Central memory CD4-positive, alpha-beta T cell (primary cell): ENCODE measurements at places on chromosomes 16 and 17.

- DNase-seq = no peak
Observed at GRCh38 chr17:38590988-38591758, 14.6 kb downstream of the SRCIN1 start.

DNA sequence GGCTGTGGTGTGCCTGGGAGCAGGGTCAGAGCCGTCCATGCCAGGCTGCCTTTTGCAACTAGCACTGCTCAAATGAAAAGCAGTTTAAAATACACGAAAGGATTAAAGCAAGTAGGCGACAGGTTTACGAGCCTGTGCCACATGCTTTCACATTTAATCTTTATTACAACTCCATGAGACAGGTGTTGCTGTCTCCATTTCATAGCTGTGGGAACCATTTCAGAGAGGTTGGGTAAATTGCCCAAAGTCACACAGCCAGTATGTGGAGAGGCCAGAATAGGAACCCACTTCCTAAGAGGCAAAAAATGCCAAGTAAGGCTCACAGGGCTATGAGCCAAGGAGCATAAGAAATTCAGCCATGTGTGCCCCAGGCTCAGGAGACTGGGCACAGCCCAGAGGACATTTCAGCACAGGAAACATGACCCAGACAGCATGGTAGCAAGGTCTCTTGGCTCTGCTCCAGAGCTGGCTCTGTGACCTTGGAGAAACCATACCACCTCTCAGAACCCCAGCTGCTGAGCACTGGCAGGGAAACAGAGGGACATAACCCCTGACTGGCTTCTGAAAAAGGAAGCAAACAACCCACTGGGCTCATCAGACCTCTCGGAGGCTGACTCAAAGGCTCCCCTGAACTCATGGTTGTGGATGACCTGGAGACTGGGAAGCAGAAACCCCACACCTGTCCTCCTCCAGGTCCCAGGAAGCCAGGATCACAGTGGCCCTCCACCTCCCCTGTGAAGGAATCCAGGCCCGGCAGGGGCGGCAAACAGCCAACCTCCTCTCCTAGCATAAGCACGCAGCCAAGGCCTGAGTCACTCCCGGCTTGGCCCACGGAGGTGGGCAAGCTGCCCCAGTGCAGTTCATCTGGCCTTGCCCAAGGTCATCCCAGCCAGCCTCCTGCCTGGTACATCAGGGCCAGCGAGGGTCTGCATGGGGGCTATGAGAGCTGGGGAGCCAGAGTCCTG, 40.3 kb upstream of the MRPS23 start:
- no peak for DNase-seq

- DNase-seq = no peak
Observed at GRCh38 chr16:80667251-80667560, 126.4 kb downstream of the DYNLRB2 start.

DNA sequence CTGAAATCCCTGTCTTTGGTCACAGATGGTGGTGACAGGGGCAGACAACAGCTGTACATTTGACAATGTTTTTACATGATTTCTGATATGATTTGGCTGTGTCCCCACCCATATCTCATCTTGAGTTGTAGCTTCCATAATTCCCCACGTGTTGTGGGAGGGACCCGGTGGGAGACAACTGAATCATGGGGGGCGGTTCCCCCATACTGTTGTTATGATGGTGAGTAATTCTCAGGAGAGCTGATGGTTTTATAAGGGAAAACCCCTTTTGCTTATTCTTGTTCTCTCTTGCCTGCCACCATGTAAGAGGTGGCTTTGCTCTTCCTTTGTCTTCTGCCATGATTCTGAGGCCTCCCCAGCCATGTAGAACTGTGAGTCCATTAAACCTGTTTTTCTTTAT, 353.9 kb downstream of the CPPED1 start:
- DNase-seq = no peak

GRCh38 chr16:74949309-74949708, 35.6 kb downstream of the WDR59 start:
- DNase-seq = no peak

- DNase-seq = peak; percentile 71
Observed at GRCh38 chr16:28168991-28169554, 42.7 kb downstream of the XPO6 start.

DNA sequence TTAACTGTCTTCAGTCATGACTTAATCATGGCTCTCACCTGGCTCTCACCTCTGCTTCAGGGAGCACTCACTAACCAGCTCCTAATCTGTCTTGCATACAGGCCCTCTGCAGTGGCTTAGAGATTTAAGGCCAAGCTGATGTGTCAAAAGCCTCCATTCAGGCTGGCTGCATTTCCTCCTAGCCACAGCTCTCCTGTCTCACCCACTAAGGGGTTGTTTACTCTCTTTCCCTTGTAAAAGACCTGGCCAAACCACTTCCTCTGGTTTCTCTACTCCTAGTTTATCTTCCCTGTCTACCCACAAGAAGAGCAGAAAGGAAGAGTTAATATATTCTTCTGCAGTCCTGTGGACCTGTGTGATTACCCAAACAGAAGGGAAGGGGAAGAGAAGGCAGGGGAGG, 9.3 kb upstream of the ASIC2 start:
- no peak for DNase-seq

- no peak for DNase-seq
Observed at GRCh38 chr16:25155553-25156460, 44.3 kb downstream of the LCMT1 start.

GRCh38 chr17:20206068-20206467, 196.9 kb downstream of the SPECC1 start:
- DNase-seq = no peak

- DNase-seq = peak; percentile 22
Observed at GRCh38 chr16:1812732-1813163, 13.9 kb downstream of the HAGH start.

DNA sequence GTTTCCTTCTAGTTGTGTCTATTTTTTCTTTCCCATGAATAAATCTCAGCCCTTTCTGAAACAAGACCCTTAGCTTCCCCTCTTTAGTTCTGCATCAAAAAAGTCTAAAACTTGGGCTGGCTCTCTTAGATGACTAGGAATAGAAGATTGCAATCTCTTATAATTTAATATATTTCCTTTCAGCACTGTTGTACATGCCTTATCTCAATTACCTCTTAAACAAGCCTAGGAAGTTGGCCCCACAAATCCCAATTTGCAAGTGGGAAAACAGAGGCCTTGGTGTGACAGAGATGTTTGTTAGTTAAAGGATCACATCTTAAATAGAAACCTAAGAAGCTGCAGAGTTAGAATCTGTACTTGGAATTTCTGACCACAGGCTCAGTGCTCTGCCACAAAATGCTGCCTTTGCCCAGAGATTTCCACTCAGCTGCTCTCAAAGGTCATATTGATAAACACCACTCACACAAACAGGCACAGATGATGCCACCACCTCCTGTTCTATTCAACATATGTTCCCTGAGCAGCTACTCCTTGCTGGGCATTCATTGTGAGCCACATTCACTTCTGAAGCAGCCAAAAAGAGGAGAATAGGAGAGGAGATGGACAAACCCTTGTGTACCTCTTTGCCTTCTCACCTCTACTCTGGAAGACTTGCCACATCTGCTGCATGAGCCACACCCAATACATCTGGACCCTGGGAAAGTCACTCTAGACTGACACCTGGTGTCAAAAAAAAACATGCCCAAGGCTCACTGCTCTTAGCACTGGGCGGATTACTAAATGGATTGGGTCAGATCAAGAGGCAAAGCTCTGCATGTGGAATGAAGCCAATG, 5.5 kb downstream of the CCDC182 start:
- no peak for DNase-seq

GRCh38 chr17:1732833-1733321, 8.4 kb downstream of the WDR81 start:
- no peak for DNase-seq

GRCh38 chr17:50090971-50091917, 3.9 kb upstream of the PDK2 start:
- no peak for DNase-seq

GRCh38 chr16:3485097-3485745, 10.1 kb downstream of the C16orf90 start:
- no peak for DNase-seq

DNA sequence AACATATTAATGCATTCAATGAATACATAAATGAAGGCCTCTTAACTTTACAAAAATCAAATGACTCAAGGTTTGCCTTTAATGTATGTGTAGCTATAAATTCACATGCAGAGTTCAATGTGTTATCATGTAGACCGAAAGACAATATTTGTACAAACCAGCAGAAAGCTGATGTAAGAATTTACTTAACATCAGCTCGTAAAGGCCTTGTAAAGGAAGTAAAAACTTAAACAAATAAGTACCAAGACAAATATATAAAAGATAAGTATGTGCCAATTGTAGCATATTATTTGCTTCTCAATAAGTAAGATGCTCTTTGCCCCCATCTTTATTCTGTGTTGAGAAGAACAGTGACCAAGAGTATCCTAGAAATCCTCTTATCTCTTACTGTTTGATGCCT, 105.7 kb downstream of the SYCE1L start:
- no peak for DNase-seq

GRCh38 chr17:2011411-2012371, 13.4 kb downstream of the RTN4RL1 start:
- no peak for DNase-seq

DNA sequence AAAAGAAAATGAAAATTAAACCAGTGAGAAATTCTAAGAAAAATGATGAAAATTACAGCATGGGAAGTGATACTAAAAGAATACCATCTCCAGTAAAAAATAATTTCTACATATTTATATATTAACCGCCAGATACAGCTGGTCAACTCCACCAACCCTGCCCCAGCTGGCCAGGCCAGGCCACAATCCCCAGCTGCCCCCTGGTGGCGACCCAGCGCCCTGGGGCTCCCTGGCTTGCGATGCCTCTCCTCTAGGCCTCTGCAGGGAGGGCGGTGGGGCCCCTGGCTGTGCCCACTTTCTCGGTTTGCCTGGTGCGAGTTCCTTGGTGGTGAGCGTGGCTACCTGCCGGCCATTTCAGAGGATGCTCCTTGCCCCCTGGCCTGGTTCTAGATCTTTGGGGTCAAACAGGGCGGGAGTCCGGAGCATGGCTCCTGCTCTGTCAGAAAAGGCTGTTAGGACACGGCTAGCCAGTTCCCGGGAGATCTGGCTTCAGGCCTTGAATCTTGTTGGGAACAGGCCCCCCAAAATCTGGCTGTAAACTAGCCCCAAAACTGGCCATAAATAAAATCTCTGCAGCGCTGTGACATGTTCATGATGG, 14.5 kb downstream of the GLIS2 start:
- peak; percentile 54 for DNase-seq

DNA sequence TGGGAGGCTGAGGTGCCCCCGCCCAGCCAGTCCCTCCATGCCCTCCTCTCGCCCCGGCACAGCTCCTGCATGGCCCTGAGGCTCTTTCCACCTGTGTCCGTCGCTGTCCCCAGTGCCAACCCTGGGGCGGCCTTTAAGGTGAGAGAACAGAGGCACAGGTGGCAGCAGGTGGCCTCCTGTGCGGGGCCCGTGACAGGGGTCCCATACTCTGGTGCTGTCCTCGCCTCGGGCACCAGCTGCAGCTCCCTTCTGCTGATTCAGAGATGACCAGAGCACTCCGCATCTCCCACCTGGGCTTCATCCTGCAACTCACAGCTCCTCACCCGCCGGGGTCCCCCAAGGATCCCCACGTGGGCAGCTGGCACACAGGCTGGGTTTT, 8.0 kb downstream of the PRSS27 start:
- no peak for DNase-seq

GRCh38 chr17:21279198-21279535, 5.3 kb upstream of the MAP2K3 start:
- no peak for DNase-seq

DNA sequence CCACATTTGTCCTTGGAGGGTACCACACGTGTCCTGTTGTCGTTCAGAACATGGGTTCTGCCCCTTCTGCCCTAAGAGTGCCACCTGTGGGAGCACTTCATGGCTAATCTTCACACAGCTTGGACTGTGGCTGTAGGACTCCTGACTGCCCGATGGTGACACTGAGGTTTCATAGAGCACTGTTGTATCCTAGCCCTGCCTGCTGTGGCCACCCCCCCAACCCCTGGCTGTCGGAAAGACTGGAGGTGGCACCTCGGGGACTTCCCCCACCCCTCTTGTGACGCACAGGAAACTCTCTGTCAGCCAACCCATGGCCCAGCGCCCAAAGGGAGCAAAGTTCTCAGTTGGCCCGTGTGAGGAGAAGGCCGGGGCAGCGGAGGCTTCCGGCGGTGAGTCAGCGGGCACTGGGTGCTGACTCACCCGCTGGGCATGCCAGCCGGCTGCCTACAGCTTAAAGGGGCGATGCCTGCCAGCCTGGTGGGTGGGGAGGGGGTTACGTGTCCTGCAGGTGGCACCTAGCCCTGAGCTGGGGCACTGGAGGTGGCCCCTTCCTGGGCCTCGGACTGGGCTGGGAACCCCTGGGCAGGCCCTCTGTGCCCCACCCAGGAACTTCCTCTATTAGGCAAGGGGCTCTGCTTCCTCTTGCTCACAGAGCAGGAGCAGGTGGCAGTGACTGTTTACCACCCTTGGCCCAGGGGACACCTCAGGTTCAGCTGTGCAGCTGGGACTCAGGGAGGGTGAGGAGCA, 3.4 kb downstream of the MAP2K3 start:
- peak; percentile 96 for DNase-seq

GRCh38 chr17:46832945-46833839, 14.7 kb upstream of the WNT3 start:
- DNase-seq = no peak

GRCh38 chr17:49132317-49132698, 261 bp upstream of the B4GALNT2 start:
- DNase-seq = no peak

- peak; percentile 44 for DNase-seq
Observed at GRCh38 chr17:44919885-44920564, 4.7 kb upstream of the GFAP start.

DNA sequence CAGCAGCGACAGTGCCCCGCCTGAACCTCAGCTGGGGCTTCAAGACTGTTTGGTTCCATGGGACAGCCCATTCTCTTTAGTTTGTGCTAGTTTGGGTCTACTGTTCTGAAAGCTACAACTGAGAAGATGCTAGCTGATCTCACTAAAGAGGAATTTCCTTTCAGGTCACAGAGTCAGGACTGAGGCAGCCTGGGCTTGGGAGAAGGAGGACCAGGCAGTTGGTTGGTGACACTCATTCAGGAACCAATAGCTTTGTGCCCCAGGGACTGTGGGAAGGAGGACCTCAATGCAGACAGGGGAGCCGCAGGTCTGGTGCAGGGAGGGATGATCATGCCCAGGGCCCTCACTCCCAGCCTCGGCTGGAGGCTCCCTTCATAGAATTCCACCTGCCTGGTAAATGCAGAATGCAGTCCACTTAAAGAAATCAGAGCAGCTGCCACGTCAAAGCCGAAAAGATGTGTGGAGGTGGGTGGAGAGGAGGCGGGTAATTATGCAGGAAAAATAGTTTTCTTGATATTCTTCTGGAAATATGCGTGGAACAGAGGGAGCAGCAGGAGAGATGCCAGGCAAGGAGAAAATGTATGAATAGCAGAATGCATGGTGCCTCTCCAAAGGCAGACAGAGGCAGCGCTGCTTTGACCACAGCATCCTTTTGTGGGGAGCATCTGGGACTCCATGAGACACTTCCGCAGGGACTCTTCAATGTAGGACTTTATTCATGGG, 32.6 kb upstream of the ZFP90 start:
- no peak for DNase-seq

- no peak for DNase-seq
Observed at GRCh38 chr16:64412578-64413280, 709.1 kb downstream of the CDH11 start.
